CD8-positive, alpha-beta T cell (primary cell): ENCODE measurements at places on chromosomes 7 and 10.

DNA sequence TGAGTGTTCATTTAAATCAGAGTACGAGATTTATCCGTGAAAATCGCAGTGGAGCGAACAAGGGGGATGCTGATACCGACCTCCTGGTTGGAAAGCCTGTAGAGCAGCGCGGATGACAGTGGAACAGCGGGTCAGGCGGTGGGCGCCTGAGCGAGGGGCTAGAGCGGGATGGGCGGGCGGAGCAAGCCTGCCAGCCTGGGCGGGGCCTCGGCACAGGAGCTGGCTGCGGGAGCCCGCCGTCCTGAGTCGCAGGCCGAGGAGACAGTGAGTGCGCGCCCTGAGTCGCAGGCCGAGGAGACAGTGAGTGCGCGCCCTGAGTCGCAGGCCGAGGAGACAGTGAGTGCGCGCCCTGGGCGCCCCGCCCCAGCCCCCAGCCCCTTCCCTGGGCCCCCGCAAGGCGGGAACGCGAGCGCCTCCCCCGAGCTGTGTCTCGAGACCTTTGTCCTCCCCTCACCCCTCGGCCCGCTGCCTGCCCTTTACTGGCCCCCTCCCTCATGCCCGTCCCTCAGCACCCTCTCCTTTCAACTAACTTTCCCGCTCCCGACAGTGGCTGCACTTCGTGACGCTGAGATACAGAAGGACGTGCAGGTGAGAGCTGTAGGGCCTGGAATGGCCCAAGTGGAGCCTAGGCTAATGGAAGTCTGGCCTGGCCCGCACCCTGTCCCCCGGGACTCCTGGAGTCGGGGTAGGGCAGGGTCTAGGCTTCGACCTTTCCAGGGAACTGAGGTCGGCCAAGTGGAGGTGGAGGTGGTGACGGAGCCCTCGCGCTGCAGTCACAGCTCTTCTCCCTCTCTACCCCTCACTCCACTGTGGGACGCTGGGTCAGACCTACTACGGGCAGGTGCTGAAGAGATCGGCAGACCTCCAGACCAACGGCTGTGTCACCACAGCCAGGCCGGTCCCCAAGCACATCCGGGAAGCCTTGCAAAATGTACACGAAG, at the start of gene AS3MT:
Gene AS3MT, plus strand, starts transcription at position 213 of the 941 bp plus-strand sequence. Its CDS starts 123 bp downstream, at position 336.
- no peak for DNase-seq

GRCh38 chr7:70014472-70015177, 416.4 kb downstream of the AUTS2 start:
- DNase-seq, result no peak

DNA sequence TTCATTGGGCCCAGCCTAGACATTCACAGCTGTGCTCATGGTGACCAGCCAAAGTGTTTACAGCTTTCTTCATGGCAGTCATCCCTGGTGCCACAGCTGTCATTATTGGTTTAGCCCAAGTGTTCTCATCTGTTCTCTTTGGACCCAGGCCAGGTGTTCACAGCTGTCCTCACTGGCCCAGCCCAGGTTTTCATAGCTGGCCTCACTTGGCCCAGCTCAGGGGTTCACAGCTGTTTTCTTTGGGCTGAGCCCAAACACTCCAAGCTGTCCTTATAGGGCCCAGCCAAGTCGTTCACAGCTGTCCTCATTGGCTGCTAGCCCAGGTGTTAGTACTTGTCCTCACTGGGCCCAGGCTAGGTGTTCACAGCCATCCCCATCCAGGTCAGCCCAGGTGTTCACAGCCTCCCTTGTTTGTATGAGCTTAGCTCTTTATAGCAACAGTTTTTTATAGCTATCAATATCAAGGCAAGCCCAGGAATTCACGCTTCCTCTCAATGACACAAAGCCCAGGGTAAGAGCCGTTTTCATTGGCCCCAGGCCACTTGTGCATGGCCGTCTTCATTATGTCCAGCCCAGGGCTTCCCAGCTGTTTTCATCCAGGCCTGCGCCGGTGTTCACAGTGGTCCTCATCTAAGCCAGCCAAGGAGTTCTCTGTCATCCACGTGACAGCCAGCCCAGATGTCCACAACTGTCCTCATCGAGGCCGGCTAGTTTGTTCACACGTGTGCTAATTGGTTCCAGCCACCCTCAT, 11.6 kb downstream of the FRG2B start:
- DNase-seq, result no peak

DNA sequence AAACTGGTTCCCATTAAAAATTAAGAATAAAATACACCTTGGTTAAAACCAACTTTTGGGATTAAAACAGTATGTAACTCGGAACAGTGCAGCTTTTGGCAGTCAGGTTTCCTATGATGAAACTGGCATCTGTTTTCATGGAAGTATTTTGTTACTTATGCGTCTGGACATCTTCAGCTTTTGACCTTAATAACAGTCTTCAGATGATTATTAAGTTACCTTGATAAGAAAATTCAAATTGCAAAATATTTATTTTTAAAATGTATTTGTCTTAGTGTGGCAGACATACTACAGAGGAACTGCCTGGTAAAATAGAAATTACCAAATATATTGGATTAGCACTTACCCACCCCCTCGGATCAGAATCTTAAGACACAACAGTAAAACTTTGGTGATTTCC, 100.0 kb downstream of the ITGB8 start:
- no peak for DNase-seq

GRCh38 chr7:93574646-93575554, at the start of gene CALCR:
CALCR (minus strand) TSS chr7:93574724; CDS start chr7:93486981, 87,743 bp downstream.
- DNase-seq, result no peak

DNA sequence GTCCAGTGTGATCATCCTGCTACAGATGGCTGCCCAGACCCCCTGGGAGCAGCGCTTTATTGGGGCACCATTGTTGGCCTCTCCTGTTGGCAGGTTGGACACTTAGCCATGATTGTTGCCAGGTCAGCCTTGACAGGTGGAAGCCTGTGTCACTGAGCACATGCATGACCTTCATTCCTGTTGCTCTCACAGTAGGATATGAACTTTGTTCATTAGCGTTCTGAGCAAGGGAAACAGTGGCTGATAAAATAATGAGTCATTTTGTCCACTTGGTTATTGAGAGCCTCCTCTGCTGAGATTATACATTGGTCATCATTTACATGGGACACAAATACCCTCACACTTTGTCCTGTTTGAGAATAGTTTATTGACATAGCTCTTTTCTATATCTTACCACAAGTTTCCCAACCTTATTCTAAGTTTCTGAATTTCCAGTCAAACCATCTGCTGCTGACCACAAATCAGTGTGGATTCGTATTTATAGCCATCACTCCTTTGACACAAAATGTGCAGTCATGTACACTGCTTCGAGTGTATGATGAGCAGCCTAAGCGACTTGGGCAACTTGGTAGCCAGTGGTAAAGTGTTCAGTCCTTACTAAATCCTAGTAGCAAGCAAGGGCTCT, 102.6 kb downstream of the TPST1 start:
- no peak for DNase-seq

- no peak for DNase-seq
These were observed 357.2 kb downstream of the RPS24 start for GRCh38 chr10:78390817-78391216.
